ENCODE measurements at places on chromosomes 2 and 18.

GRCh38 chr2:171166328-171166983, 5.8 kb upstream of the TLK1 start:
- DNase-seq: no peak

DNA sequence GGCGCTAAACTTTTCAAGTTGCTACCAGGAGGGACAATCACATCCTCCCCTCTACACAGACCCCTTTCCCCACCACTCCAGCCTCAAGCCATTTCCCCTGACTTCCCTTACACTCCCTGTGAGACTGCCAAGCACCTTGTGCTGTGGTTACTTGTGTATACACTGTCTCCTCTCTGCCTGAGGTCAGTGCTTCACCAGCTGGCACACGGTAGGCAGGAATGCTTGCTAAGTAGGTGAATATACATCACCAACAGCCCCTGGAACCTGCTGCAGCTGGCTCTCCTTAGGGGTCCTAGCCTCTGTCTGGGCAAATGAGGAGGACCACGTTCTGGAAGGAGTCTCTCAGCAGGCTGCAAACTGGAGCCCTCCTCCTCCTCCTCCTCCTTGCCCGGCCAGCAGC, 38.3 kb upstream of the ACAA2 start:
- DNase-seq: no peak

DNA sequence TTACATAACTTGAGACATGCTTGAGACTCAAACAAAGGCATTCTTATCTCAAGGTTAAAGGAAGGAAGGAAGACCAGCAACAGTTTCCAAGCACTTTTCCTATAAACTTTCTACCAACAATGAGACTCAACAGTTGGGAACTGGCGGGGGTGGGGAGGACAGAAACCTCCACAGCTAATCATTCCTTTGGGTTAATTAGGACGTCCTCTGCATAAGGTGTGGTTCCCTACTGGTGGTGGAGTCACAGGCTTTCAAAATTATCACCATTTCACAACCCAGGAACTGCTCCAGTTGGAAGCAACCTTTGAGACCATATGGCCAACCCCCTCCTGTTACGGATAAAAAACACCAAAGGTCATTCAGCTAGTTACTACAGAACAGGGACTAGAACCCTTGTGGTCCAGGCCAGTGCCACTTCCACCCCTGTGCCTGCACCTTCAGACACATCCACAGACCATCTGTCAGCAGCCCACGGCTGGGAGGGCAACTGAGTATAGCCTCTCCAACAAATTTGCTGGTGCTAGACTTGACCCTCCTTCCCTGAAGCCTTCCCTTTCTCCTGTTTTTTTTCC, 30.1 kb upstream of the ATL2 start:
- DNase-seq: no peak

DNA sequence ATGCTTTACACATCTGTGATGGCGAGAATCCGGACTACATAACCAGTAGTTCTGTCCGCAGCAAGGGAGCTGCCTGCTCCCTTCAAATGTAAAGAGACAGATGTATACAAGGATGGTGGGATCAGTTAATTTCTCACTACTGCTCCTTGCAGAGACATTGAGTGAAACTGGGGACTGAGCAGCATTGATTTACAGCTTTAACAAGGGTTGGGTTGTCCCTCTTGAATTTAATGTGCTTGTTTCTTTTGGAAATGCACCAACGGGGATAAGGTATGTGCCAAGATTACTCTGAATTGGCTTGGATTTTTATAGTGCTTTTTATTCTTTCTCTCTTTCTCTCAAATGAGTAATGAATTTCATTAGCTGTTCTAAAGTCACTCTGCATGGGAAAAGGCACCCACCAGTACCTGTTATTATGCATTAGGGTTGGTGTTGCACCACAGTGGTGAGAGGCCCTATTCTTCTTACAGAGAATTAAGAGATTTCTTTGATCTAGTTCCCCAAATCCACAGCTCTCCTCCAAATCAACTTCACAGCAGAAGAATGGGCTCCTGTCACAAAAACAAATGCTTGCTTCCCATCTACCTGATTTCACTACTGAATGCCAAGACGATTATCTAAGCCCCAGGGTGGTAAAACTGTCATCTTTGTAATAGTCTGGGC, 107.6 kb downstream of the DOCK10 start:
- no peak for DNase-seq

GRCh38 chr2:174744111-174744510, 20.2 kb downstream of the CHRNA1 start:
- no peak for DNase-seq

GRCh38 chr18:4528405-4528804, 73.3 kb upstream of the DLGAP1 start:
- no peak for DNase-seq

GRCh38 chr18:9771261-9771976, 63.3 kb downstream of the RAB31 start:
- DNase-seq: peak; percentile 26

GRCh38 chr2:132497591-132497990, 81.0 kb downstream of the GPR39 start:
- no peak for DNase-seq

DNA sequence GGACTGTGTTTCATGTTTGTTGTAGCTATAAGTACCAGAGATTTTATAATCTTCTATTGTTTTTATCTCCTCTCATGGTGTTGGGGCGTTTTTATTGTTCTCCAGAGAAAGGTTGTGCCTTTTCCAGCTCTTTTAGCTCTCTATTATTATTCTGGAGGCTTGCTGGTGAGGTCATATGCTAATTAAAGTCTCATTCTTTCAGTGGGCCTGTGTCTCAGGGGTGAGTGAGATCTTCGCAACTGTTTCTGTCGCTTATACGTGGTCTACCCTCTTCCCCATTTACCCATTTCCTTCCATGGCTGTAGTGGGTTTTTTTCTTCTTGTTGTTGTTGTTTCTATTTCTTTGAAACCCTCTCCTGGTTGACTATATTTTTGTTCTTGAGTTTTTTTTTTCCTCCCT, 584.9 kb downstream of the TMEM182 start:
- DNase-seq: no peak

DNA sequence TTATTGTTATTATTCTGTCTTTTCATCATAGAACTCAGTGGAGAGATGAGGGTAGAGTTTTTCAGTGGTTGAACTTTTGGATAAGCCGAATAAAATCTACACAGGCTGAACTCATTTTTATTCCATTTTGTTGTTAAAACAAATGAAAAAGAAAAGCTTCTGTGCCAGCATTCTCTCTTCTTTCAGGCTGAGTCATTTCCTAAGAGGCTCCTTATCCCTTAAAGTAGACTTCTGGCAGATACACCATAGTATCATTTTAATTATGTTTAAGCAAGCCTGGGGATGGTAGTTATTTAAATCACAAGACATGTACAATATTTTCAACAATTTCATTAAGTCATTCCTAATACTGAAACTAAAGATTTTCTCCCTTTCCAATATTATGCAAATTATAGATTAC, 1364.0 kb upstream of the NRXN1 start:
- DNase-seq: no peak

GRCh38 chr18:49011291-49011746, 60.6 kb upstream of the SMAD7 start:
- DNase-seq: no peak

GRCh38 chr2:62379566-62379965, 126.4 kb downstream of the TMEM17 start:
- no peak for DNase-seq

DNA sequence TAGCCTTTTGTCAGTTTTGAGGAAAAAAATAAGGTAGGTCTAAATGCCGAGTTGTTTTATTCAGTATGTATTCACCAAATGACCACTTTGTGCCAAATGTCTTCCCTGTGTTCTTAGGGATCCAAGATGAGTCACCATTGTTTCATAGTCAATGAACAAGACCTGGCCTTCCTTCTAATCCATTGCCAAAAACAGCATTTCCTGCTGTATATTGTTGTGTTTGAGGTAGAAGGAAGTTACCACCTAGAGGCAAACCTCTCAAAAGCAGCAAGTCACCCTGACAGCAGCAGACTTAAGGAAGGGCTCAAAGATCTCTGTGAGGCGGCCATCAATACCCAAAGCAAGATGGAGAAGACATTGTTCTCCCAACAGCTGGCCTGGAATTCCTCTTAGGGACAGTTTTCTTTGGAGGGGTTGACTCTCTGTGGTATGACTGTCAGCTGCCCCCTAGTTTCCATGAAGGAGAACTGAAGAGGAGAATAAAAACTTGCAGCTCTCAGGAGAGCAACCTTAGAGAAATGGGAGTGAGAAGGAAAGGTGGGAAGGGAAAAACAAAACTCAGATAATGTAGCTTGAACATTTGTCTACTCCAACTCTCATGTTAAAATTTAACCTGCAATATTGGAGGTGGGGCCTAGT, 328.3 kb downstream of the LRATD1 start:
- DNase-seq: no peak

- DNase-seq: no peak
Measured at GRCh38 chr2:165549619-165550018, 80.1 kb downstream of the CSRNP3 start.

DNA sequence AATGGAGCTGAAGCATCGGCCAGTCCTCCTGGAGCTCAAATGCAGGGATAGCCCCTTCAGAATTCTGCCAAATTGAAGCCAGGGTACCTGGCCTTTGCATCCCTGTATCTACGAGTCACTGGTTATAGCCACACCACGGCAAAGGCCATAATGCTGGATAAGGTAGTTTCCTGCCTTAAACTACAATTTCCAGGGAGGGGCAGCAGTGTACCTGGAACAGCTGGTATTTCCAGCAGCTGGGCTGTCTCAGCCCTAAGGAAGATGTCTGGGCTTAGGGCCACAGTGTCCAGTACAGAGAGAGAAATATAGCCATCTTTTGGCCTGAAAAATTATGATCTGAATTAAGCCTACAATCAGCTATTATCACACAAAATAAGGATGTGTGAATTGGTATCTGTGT, 180.3 kb downstream of the GCA start:
- no peak for DNase-seq

DNA sequence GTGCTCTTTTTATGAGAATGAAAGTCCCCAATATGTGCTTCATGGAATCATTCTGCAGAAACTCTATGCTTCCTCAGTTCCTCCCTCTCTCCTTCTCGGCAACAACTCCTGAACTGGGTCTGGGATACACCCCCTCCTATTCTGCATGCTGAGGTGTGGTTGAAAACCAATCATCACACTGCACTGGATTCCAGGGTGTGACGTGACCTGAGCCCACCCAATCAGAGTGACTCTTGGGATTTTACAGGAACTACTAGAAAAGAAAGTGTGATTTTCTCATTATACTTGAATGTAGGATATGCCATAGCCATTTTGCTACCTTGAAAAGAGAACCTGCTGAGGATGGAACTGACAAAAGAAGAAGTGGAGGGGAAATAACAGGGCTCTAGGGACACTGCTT, 36.3 kb downstream of the ACVR1 start:
- DNase-seq: no peak

DNA sequence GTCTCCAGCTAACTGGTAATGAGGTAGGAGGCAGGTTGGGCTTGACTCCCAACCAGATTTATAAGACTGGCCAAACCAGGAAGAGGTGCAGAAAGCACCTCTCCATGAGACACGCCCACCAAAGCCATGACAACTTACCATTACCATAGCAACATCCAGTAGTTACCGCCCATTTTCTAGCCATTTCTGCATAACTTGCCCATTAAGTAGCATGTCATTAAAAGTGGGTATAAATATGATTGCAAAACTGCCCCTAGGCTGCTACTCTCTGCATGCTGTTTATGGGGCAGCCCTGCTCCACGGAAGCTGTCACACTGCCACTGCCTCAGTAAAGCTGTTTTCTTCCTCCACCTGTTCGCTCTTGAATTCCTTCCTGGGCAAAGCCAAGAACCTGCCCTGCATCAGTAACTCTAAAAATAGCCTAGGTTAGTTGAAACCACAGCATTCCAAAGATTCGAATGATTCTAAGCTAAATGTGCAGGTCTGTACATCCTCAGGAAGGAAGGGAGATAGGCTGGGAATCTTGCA, 131.9 kb downstream of the ATL2 start:
- DNase-seq: no peak

DNA sequence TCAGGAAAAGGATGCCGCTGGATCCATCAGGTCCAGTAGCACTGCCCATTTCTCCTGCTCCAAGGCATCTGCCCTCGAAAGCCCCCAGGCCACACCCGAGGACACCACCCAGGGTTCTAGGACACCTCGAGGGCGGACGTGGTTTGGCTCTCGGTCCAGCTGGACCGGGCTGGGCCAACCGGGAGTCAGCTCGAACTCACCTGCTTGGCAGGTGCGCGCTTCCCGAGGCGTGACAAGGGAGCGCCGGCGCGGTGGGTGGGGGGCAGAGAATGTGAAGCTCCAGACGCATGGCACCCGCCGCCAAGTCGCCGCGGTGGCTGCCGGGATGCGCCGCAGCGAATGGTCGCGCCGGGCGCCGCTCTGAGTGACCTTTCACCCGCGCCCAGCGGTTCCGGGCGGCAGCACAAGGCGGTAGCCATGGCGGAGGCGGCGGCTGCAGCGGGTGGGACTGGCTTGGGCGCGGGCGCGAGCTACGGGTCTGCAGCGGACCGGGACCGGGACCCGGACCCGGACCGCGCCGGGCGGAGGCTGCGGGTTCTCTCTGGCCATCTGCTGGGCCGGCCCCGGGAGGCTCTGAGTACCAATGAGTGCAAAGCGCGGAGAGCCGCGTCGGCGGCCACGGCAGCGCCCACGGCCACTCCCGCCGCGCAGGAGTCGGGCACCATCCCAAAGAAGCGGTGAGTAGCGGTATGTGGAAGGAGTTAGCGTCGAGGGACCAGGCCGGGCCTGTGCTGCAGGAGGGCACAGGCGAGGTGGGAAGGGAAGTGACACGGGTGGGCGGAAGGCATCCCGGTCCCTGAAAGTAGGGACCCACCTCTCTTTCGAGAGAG, at the start of gene AGPS:
Gene AGPS, plus strand, starts transcription at position 401 of the 830 bp plus-strand sequence. Its CDS starts 17 bp downstream, at position 418.
- peak; percentile 50 for DNase-seq

DNA sequence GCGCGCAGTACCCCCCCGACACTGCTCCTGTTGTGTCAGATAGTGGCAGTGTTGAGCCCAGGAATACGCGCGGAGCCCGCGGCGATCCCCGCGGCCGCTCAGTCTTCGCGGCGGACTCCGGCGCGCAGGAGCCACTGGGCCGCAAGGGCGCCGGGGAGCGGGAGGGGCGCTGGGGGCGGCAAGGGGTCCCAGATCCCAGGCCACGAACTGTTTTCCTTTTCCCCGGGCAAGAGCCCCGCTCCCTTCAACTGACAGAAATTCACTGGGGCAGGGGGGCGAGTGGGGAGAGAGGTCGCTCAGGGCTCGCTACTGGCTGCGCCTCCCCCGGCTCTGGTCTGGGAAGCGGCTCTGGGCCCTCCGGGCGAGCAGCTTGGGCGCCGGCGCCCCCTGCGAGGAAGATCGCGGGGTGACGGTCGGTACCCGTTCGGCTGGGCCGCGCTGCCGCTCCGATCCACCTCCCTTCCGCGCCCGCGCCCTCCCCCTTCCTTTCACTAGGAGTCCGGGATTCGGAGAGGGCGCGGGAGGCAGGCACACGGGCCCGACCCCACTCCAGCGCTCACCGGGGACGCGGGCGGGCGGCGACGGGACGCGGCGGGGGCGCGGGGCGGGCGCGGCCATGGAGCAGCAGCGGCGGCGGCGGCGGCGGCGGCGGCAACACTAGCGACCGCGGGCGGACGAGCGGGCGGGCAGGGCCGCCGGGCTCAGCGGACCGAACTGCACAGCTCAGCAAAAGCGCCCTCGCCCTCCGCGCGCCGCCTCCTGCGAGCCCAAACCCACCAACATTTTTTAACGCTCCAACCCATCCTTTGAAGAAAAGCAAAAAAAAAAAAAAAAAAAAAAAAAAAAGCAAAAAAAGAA, 1.4 kb upstream of the SETBP1 start:
- DNase-seq: peak; percentile 36

- no peak for DNase-seq
Measured at GRCh38 chr2:177398290-177398683, 5.7 kb downstream of the AGPS start.

Measured in activated T-cell treated with anti-CD3 and anti-CD28 coated beads for 4 hours (primary cell).